ENCODE measurements at places on chromosomes 2 and 18.

DNA sequence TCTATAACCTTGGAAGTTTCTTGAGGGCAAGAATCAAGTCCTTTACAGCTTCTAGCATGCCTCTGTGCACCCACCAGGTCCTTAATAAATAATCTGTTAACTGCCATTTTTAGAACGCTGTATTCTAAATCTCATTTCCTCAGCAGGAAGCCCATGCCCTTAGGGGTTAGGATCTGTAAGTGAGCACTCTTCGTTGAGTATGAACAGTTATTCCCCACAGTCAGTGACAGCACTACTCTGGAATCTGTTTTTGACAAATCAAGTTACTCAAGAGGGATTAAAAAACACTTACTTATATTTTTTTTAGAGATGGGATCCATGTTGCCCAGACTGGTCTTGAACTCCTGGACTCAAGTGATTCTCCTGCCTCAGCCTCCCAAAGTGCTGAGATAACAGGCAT, 14.6 kb downstream of the PAIP2B start:
- DNase-seq: no peak

DNA sequence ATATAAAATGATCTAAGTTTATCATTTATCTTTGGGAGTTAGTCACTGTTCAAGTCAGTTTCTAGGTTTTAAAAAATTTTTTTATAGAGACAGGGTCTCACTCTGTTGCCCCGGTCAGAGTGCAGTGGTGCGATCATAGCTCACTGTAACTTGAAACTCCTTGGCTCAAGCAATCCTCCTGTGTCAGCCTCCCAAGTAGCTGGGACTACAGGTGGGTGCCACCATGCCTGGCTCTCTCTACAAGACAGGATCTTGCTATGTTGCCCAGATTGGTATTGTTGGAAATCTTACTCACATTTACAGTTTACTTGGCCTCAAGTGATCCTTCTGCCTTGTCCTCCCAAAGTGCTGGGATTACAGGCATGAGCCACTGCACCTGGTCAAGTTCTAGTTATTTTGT, 74.5 kb downstream of the MIB1 start:
- DNase-seq: no peak

- no peak for DNase-seq
Observed at GRCh38 chr2:234378440-234378839, 118.4 kb downstream of the ARL4C start.

DNA sequence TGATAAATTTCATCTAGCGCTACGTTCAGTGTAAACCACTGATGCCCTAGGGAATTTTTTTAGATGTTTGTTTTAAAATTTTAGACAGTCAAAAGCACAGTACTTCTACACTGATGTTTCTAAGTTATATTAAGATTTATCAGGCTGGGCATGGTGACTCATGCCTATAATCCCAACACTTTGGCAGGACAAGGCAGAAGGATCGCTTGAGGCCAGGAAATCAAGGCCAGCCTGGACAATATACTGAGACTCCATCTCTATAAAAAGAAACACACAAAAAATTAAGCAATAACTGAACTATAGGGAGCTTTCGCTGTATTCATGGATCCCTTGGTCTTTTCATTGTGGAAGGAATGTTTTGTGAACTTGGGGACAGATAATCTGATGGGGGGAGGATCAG, 50.6 kb upstream of the MAPRE2 start:
- DNase-seq: no peak

DNA sequence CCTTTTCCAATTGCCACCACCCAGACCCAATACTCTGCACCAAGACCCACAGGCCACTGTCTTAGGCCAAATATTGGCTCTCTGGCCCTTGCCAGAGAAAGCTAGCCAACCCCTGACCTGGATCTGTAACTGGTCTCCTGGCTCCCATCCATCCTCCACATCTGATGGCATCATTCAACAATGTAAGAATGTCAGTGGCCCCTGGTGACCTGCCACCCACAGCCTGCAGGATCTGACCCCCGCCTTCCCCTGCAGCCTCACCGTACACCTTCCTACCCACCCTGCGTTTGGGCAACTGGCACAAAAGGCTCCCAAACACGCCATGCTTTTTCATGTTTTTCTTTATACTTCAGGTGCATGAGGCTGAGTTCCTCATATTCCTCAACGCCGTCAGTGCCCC, 60.0 kb upstream of the ASAP2 start:
- DNase-seq: no peak

DNA sequence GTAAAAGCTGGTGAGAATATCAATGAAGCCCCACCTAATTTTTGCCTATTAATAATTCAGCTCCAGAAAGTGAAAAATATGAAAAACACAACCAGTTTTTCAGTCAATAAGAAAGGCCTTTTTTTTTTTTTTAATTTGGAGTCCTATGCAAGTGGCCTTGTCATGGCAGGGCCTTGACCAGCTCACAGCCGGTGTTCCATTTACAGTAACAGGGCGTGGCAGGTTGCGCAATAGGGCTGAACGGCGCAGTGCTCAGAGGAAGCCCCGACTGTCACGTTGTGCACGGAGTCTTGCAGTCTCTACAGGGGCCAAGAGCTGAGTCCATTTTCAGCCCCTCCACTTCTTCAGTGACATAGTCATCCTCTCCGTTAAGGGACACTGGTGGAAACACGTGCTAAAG, 184.1 kb upstream of the FN1 start:
- DNase-seq: peak; percentile 72

- no peak for DNase-seq
Observed at GRCh38 chr2:84033347-84033974, 425.6 kb downstream of the SUCLG1 start.

DNA sequence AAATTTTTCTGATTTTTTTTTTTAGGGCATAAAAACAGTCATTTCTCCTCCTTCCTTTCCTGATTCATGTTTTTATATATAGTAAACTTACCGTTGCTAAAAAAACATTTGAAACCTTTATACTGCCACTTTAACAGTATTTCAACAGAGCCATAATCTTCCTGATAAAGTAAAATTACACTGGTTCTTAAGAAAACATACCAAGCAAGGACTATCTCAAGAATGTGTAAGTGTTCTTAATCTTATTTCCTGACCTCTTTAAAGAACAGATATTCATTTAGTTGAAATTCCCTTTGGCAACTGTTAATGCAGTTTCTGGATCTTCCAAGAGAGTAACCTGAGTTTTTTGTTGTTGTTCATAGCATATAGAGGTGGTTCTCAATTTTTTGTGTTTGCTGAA, 26.6 kb upstream of the COLEC12 start:
- DNase-seq: no peak

GRCh38 chr2:106175086-106175850, 18.8 kb downstream of the UXS1 start:
- no peak for DNase-seq

DNA sequence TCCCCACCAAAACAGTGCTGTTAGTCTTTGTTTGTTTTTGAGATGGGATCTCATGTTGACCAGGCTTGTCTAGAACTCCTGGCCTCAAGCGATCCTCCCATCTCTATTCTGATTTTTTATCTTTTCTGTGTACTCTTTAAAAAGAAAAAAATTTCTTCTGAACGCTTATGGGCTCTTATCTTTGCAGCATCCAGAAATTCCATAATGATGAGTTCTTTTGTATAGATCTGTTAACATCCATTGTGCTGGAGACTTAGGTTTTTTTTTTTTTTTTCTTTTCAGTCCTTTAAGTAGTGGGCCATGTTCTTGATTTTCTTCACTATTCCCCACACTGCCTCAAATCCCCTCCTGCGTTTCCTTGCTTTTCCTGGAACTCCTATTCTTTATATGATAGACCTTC, 31.0 kb downstream of the RBBP8 start:
- DNase-seq: no peak
